ENCODE measurements at places on chromosomes 6 and 20.

DNA sequence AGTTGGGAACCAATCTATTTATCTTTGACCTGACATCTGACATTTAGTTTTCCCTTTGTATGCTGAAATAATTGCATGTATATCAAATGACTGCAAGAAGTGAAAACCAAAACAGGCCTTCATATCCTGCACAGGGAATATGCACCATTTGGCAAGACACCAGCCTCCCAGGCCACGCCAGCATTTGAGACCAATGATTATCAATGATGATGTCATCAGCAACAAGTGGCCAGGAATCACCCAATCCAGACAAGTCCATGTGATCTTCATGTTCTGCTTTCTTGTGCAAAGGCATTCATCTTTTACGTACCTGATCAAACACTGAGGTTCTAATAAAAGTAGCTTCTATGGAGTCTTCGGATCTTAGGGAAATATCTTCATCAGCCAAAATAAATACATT is 107.4 kb upstream of the TENT5A start:
- no peak for DNase-seq

DNA sequence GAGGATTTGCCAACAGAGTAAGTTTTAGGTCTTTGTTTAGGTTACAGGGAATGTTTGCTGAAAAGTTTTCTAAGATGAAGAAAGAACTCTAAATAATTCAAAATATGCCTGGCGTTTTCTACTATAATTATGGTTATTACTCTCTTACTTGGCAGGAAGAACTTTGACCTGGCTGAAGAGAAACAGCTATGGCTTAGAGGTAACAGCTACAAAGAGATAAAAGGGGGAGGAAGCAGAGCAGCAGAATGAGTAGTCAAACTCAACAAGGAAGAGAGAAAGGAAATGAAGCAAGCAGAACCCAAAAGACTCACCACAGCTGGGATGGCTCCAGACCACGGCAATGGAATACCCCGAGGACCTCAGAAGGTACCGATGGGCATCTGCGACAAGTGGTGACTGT is 95.6 kb downstream of the KIF16B start:
- DNase-seq: no peak

- DNase-seq: no peak
Observed at GRCh38 chr6:71199736-71200135, 88.9 kb upstream of the OGFRL1 start.

DNA sequence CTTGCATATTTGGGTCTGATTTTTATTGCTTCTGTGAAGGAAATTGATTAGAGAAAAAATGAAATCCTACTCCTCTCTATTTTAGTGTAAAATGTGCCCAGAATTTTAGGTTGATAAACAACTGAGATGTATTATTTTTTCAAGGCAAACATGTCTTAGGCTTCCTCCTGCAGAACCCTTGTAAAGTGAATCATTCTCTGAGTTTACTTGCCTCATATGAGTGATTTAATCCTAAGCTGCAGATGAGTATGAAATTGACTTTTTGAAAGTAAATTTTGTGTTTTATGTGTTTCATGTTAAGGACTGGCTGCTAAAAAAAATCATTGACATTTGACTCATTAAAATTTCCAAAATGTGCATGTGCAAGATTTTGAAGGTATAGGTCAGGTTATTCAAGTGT is 138.5 kb upstream of the PHACTR1 start:
- DNase-seq: no peak

DNA sequence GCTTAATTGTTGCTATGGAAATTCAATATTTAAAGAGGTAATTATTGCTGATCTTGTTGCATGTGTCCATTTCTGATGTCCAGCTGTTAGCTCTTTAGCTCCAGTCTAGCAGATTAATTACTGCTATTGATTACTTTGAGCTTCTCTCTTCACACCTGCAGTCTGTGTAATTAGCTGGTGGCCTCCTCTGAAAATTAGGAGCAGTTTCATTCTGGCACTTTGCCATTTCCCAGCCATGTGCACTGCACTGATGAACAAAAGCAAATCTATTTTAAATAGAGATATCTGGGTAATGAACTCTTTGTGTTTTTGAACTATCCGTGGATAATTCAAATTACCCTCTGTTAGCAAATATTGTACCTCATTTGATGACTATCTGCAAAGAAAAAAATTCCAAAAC is 275.9 kb downstream of the RNF144B start:
- no peak for DNase-seq
